Skin of body (tissue), 3 donors: ENCODE measurements at places on chromosomes 2 and 18.
A peak's percentile ranks its signal among the peaks of the same experiment; 100 is the strongest.

DNA sequence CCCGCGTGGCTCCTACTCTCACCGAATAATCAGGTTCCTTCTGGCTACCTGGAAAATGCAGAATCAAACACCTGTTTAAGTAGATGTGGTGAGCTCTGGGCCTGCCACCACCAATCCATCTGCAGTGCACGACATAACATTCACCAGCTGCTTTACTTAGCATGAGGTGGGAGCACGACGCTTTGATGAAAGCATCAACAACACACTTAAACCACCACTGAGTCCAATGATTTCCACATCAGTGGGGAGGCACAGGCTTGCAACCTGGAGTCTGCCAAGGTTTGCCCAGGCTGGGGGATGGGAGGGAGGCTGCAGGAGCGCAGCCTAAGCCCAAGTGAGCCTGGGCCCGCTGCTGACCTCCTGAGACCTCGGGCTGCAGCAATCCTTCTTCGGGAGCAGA, 415.5 kb downstream of the MEIS1 start:
- DNase-seq: no peak

DNA sequence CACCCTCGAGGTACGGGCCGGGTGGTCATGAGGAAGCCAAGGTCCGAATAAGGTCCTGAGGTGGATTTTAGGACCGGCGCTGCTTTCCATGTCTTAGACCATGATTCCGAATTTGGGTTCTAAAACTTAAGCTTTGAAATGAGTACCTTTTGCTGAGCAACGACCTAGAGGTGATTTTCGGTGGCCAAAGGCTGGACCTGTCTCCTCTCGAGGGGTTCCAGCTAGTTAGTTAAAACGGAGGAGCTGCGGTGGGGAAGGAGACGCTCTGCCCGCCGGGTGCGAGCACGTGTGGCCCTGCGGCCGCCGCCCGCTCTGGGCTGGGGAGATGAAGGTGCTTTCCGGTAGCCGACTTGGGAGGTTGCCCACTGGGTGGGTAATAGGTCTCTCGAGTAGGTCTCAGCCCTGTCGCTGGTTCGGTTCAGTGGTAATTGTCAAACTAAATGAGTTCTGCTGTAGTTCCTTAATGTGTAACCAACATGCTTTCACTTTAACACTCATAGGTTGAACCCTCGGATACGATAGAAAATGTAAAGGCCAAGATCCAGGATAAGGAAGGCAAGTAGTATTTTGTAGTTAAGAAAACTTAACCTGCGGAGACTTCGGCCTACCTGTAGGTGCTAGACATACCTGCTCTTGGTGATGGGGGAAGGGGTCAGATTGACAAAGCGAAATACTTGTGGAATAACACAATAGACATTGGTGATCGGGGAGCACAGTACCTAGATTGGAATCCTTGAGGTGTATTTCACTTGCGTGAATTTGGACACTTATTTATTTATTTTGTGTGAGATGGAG, 572 bp downstream of the RPS27A start:
- no peak for DNase-seq

- DNase-seq: no peak
Observed at GRCh38 chr2:133265432-133265949, 302.8 kb downstream of the NCKAP5 start.

GRCh38 chr2:175167076-175167791, 769 bp downstream of the ATF2 start:
- peak; percentile 48 for DNase-seq

DNA sequence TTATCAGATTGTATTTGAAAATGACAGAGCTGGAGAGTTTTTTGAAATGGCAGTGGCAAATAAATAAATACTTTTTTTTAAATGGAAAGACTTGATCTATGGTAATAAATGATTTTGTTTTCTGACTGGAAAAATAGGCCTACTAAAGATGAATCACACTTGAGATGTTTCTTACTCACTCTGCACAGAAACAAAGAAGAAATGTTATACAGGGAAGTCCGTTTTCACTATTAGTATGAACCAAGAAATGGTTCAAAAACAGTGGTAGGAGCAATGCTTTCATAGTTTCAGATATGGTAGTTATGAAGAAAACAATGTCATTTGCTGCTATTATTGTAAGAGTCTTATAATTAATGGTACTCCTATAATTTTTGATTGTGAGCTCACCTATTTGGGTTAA, 30.9 kb downstream of the CD28 start:
- no peak for DNase-seq

DNA sequence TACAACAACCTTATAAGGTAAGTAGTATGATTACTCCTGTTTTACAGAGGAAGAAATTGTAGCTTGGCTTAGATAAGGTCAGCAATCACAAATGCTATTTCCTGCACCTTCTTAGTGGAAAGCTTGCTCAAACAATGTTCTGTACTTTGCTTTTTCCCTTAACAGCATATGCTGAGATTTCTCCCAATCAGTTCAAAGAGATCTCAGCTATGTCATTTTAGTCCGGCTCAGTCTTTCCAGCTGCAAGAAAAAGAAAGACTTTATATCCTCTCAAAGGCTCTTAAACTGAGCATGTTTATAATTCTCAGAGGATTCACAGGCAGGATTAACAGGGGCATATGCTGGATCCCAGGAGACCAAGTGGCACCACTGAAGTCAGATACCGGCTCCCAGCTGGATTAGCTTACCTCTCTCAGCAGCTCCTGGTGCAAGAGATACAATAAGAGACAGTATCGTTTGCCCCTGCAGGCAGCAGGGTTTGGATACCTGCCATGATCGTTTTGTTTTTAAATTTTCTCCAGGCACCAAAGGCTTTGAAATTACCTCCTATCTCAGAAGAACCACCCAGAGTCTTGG, 29.5 kb downstream of the KIAA2012 start:
- DNase-seq: no peak

- DNase-seq: peak; percentile 73
Observed at GRCh38 chr2:235594041-235594440, 100.2 kb downstream of the AGAP1 start.

DNA sequence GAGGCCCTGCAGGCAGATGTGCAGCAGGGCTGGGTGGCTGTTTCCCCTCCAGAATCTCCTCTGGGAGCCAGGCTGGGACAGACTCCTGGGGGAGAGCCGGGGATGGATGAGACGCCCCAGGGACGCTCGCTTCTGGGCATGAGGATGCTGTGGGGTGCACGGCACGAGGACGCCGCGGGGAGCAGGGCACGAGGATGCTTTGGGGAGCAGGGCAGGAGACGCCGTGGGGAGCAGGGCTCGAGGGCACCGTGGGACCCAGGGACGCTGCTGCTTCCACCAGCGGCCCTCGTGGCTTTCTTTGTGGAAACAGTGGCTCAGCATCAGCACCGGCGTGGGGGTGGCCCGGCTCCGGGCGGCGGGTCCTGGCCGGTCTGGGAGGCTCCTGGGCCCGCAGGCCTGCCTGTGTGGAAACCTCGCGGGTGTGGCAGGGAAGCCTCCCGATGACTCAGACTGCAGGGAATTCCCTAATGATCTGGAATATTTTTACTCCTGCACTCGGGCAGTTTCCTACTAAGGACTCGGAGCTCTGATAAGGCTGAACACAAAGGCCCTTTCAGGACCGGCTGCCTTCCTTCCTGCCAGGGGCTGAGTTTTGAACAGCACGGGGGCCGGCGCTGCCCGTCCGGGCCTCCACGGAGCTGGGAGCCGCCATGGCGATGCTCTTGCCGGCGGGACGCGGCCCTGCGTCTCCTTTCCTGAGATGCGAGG, 62.6 kb downstream of the NFATC1 start:
- peak; percentile 63 for DNase-seq

GRCh38 chr2:148887350-148888002, 12.4 kb downstream of the KIF5C start:
- DNase-seq: no peak

- DNase-seq: no peak
Observed at GRCh38 chr2:208034503-208035140, 9.3 kb upstream of the PLEKHM3 start.

DNA sequence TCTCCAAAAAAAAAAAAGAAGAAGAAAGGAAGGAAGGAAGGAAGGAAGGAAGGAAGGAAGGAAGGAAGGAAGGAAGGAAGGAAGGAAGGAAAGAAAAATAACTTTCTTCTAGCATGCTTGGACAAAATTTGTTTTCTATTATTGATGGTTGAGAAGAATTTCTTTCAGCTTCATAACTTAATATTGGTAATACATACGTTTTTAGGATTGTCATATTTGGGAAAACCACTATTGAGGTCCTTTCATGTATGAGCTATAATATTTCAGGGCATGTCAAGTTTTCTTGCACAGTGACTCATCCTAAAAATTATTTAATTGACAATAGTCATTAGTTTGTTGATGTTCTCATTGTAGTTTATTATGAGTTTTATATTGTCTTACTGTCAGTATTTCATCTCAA, 66.4 kb upstream of the PKDCC start:
- DNase-seq: no peak
